ENCODE measurements at places on chromosomes 6 and 20. TPM values are rescaled to one million over a fixed set of nuclear protein-coding genes. Genes with fewer than 3 reads are reported as not detected.

SLA2 gene
- 0.13 TPM for total RNA-seq

C2 gene
- total RNA-seq, result 0.86 TPM

ADGRF4 gene
- total RNA-seq, result not detected

GRCh38 chr6:152233547-152234320, 403.4 kb downstream of the SYNE1 start:
- DNase-seq, result no peak

DNA sequence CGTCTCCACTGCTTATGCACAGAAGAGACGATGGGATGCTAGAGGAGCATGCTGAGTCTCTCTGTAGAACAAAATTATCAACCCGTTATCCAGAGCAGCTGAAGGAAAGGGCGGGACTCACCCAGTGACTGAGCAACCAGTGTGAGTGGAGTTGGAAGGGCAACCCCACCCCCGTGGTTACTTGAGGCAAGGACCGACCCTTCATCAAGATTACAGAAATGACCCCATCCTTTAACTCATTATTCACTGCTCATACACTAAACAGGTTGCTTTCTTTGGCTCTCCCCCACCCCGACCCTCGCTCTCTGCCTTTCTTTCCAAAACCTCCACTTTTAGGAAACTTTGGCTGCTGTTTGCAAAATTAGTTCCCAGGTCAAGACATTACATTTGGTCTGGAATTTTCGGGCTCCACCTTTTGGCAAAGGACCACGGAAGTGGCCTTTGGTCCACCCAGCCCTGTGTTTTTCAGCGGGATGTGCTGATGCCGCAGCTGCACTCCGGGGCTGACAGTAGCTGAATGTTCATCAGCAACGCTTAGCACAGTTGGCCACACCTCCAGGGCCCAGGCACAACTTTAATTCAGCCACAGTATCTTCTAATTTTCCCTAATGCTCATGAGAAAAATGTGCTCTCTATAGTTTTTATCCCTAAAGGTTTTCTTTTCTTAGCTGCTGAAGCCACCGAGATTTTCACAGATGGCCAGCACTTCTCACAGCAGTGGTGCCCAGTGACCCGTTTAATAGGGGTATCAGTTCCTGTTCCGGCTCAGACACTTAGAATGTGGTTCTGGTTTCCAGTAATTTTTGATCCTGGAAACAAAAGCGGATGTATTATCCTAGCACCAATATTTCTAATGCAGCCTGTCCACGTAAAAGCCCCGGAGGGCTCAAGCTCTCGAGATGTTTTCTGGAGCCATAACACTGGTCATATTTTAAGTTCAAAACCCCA, 103.6 kb upstream of the NXT1 start:
- no peak for DNase-seq

DNA sequence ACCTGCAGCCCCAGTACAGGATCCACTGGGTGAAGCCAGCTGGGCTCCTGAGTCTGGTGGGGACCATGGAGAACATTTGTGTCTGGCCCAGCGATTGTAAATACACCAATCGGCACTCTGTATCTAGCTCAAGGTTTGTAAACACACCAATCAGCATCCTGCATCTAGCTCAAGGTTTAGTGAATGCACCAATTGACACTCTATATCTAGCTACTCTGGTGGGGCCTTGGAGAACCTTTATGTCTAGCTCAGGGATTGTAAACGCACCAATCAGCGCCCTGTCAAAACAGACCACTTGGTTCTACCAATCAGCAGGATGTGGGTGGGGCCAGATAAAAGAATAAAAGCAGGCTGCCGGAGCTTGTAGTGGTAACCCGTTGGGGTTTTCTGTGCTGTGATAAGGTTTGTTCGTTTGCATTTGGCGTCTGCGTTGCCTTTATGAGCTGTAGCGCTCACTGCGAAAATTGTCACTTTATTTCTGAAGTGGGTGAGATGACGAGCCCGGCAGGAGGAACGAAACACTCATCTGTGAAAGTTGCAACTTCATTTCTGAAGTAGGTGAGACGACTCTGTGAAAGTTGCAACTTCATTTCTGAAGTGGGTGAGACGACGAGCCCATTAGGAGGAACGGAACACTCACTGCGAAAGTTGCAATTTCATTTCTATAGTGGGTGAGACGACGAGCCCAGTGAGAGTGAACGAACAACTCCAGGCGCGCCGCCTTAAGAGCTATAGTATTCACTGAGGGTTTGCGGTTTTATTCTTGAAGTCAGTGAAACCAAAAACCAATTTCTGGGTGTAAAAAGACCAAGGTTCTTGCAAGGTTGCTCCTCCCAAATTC, 31.1 kb downstream of the SERPINB6 start:
- no peak for DNase-seq

- no peak for DNase-seq
Observed at GRCh38 chr20:45950330-45950646, 15.8 kb downstream of the PCIF1 start.

DNA sequence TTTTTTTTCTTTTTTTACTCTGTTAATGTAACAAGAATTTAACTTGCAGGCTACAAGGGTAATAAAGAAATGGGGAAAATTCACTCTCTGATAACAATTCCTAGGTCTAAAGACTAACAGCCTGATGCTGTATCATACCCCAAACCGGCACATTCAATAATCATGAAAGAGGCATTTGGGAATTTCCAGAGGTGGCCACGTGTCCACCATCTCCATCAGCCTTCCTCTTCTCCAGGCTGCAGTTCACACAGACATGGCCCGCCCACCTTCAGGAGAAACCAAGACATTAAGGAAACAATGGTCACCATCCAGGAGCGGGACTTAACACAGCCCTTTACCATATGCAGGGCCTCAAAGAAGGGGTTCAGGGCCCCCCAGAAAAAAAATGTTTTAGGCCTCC, 44.8 kb downstream of the PDE10A start:
- no peak for DNase-seq

All from H9 (cell line).